Smooth muscle cell of the coronary artery (primary cell): ENCODE measurements at places on chromosomes 11 and 22. TPM values are rescaled to one million over a fixed set of nuclear protein-coding genes. Genes with fewer than 3 reads are reported as not detected.

The NLRP10 gene
- 0.23 and 0.68 TPM in 2 replicates for total RNA-seq

The MYOD1 gene
- not detected in 2 replicates for total RNA-seq

The RAC2 gene
- 3.9 and 10.9 TPM in 2 replicates for total RNA-seq

The SLC7A4 gene
- 0.23 TPM in 1 of 2 replicates, not detected in the other for total RNA-seq

The ELF5 gene
- total RNA-seq, result not detected in 2 replicates

The NPAS4 gene
- not detected in 2 replicates for total RNA-seq

The OR2D2 gene
- 0.15 TPM in 1 of 2 replicates, not detected in the other for total RNA-seq

The MS4A15 gene
- not detected in 2 replicates for total RNA-seq

The SEPTIN3 gene
- total RNA-seq, result 0.35 TPM in 1 of 2 replicates, not detected in the other

The NAALAD2 gene
- total RNA-seq, result 0.08 and 0.35 TPM in 2 replicates

The YPEL4 gene
- 0.60 and 2.8 TPM in 2 replicates for total RNA-seq

The ATL3 gene
- total RNA-seq, result 57.1 and 70.7 TPM in 2 replicates

The NLRP14 gene
- 0.08 TPM in 1 of 2 replicates, not detected in the other for total RNA-seq

The EPS8L2 gene
- 44.3 and 83.2 TPM in 2 replicates for total RNA-seq

The ESAM gene
- 0.23 and 3.8 TPM in 2 replicates for total RNA-seq

The DPP3 gene
- 28.5 and 67.1 TPM in 2 replicates for total RNA-seq

The LRRN4CL gene
- 0.45 and 17.7 TPM in 2 replicates for total RNA-seq

The MMP8 gene
- not detected in 2 replicates for total RNA-seq

The C22orf23 gene
- 0.15 and 0.35 TPM in 2 replicates for total RNA-seq

The CST6 gene
- 2.3 and 2.8 TPM in 2 replicates for total RNA-seq

The POU2AF3 gene
- total RNA-seq, result not detected in 2 replicates

The OR52R1 gene
- not detected in 2 replicates for total RNA-seq

The OR8G5 gene
- not detected in 2 replicates for total RNA-seq

The TTC36 gene
- total RNA-seq, result 0.83 TPM in 1 of 2 replicates, not detected in the other

The OR52E8 gene
- not detected in 2 replicates for total RNA-seq

The ADAMTS8 gene
- total RNA-seq, result 0.23 and 3.2 TPM in 2 replicates
